ENCODE measurements at places on chromosomes 11 and 22.

- no peak for DNase-seq
These were observed 49.5 kb upstream of the ACCSL start for GRCh38 chr11:43998308-43998707.

GRCh38 chr22:29272624-29273023 lies 4.6 kb downstream of the EWSR1 start:
- no peak for DNase-seq

DNA sequence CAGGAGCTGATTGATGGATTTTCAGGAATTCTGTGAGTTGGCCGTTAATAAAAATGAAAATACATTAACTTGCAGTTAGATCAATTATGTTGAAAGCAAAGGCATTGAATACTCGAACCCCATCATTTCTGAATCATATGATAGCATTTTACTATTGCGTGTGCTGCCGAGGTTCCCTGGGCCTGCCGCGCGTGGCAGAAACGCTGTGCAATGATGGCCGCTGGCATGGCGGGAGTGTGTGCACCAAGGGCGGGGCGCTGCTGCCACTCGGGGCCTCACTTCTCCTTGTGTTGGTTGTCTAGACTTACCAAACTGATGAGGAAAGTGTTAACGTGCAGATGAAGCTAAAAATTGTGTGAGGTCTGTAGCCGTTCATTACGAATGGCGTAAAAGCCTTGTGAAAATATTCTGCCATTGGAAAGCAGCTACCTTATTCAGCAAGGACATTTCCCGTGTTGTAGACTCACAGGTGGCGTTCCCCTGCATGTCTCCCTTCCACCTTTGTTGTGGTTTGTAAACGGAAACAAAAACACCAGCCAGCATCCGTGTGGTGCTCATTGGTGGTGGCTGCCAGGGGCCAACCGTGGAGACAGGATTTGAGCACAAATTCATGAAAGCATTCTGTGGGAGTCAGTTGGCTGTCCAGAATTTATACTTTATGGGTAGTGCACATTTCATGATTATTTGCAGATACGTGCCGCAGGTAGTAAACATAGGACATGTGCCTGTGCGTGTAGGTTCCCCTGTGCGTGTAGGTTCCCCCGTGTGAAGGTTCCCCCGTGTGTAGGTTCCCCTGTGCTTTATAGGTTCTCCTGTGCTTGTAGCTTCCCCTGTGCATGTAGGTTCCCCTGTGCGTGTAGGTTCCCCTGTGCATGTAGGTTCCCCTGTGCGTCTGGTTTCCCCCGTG lies 5.9 kb upstream of the GRAMD4 start:
- DNase-seq: no peak

DNA sequence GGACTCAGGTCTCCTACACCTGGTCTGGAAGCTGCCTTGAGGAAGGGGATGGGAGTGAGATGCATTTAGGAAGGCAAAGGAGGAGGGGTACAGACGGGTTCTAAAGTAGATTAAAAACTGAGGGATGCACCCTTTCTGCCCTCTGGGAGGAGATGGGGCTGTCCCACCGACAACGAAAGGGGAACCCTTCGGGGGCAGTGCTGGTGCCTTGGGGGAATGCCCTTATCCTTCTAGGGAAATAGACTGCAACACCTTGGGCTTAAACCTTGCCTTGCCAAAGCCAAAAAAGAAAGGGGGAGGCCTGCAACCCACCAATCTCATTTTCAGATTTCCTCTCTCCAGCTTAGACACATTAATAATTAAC lies 89.8 kb downstream of the PLEKHA7 start:
- no peak for DNase-seq

DNA sequence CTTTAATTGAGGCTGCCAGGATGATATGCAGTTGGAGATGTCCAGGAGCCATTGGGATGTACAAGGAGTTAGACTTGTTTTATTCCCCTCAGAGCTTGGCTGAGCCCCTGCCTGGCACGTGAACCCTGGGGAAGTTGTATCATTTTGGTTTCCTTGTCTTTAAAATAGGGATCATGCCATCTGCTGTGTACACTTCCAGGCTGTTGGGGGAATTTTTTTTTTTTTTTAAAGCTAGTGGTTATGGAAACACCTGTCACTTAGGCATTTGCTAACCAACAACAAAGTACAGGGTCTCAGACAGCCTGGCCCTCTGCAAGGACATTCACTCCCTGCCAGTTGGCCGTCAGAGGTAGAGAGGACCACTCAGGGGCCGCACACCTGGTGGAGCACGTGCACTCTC lies 8.5 kb upstream of the RAB1B start:
- no peak for DNase-seq

DNA sequence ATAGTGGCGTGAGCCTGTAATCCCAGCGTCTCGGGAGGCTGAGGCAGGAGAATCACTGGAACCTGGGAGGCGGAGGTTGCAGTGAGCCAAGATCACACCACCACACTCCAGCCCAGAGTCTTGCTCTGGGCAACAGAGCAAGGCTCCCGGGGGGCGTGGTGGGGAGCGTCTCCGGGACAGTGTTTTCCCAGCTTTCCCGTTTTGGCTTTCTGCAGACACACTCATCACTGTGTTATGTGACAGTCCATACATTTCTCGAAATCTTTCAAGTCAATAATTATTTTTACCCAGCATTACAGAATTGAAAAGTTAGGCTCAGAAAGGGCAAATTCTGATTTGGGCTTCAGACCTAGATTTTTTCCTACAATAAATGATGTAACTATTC lies 31.7 kb downstream of the NEAT1 start:
- no peak for DNase-seq

GRCh38 chr11:21148376-21148775 lies 479.0 kb downstream of the NELL1 start:
- no peak for DNase-seq

DNA sequence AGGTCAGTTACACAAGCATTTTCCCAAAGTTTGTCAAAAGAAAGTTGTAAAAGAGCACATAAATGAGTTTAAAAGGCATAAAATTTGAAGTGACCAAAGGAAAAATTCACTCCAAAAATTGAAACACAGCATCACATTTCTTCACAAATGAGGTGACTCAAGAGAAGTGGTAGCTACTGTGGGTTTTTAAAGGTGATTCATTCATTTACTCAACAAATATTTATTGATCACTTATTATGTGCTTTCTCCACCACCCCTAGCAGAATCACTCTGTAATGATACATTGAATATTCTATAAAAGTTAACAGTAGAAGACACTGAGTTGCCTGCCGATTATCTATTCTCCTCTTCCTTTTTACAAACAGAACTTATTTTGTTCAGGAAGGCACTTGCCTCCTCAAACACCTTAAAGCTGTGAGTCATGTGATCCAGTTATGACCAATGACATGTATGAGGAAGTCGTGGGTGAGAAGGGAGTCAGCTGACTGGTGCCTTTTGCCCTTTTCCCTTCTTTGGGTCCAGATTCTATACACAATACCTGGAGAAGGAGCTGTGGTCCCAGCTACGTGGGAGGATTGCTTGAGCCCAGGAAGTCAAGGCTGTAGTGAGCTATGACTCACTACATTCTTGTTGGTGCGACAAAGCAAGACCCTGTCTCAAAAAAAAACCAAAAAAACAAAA lies 67.7 kb upstream of the CLNS1A start:
- DNase-seq: no peak

- DNase-seq: no peak
These were observed 24.7 kb downstream of the ALG9 start for GRCh38 chr11:111846636-111847035.

DNA sequence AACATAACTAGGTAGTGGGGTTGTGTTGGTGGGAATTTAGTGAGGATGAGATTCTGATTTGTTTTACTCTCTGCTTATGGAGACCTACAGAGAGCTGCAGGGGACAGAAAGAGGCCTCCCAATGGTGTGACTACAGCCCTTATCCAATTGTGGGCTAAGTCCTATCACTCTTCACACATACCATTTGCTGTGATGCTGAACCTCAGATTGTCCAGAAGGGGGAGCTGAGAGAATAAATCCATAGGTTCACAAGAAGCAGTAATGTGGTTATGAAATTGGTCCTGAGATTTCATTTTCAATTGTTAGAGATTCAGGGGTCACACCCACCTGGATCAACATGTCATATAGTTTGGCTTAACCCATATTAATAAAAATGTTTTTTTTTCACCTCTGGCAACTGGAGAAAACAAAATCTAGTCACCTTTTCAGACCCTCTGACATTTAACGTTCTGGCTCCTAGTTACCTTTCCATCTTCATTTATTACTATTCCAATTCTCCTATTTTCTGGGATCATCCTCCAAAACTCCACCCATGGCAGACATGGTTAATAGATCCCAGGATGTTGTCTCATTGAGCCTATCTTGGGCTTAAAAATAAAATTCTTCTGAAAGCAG lies 53.3 kb upstream of the PTPN5 start:
- DNase-seq: no peak

GRCh38 chr11:25529572-25529971 lies 802.4 kb upstream of the ANO3 start:
- DNase-seq: no peak

- no peak for DNase-seq
These were observed 10.3 kb downstream of the CYTH4 start for GRCh38 chr22:37292641-37293040.

DNA sequence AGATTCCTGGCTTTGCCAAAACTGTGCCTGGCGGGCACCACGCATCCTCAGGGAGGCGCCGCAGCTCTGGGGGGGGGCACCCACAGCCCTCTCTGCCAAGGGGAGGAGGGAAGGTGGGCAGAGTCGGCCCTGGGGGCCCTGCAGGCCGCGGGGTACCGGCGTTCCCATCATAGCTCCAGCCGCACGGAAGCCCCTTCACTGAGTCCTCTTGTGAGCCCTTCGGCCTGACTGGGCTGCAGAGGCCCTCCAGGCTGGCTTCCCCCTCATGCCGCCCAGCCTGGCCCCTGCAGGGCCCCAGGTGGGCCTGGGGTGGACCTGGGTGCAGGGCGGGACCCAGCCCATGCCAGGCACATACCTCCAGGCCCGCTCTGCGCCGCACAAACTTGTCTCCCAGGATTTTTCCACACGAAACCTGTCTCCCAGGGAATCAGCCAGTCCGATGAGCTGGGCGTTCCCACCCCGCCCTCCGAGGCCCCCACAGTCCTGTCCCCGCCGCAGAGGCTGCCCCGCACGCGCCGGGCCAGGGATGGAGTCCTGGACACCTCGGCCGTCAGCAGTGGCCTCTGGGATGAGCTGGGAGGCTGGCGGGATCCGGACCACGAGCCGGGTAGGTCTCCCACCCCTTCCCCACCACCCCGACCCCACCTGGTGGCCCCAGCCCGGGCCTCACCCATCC lies 1.8 kb upstream of the PKP3 start:
- DNase-seq: no peak

DNA sequence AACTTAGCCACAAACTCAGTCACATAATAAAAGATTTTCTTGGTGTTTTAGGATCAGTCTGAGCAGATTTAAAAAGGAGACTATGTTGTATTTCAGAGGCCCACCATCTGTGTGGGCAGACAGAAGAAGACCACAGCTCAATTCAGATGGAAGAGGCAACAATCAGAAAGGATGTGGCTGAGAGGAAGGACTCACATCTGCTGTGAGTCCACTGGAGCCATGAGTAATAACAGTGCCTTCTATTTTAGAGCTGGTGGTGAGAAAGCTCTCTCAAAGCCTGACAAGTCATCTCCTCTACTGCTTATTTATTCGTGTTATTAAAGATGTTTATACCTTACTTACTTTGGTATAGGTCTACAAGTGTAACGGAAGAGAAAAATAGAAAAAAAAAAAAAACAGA lies 357.2 kb downstream of the OPCML start:
- DNase-seq: no peak

GRCh38 chr11:84686716-84687115 lies 940.4 kb downstream of the DLG2 start:
- no peak for DNase-seq

DNA sequence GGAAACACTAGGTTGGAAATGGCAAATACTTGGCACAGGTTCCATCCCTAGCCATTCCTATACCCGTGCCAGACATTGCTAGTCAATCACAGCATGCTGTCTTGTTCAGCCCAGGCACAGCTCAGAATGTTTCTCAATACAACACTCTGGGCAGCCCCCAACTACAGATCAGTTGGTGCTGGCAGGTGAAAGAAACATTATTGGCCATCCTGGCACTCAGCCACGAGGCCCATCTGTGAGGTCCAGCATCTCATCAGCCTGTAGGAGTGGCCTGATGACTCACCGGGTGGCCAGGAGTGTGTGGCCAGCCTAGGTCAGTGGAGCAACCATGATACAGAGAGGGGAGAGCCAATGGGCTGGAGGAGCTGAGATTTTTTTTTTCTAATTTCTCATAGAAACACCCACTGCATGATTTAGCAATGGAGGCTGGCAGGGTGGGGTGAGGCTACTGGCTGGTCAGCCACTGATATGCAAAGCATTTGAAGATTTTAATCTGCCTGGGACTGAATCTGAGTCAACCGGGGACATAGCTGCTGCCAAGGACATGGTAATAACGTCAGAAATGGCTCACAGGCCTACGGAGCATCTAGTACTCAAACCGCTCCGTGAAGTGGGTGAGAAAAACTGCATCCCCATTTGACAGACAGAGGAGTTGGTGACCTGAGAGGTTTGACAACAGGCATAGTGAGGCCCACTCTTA lies 5.4 kb downstream of the MYO18B start:
- DNase-seq: no peak

DNA sequence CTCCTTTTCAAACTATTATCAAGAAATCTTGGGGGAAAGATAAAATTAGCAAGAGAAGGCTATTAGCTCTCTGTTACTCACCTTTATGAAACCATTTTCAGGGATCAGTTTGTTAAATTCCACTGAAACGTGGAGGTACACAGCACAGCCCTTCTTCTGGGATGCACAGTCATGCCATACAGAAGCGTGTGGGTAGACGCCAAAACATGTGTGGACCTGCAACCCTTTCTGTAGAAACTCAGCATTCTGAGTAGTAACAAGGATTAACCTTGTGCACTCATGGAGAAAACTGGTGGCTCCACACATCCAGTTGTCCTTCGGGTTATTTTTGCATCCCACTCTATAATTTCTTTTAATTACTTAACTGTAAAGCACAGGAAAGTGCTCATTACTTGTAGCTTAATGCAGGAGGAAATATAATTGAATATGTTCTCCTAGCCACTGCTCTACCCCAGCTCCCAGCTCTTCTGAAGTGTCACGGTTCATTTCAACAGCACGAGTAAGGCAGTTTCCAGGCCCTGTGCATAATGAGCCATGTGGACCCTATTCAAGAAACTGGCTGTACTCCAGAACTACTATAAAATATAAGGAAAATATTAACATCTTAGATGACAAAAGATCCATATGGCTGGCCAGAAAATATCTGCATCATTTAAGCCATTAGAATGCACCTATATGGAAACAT lies 26.1 kb downstream of the BDNF start:
- DNase-seq: no peak

GRCh38 chr22:49730656-49731055 lies 97.0 kb downstream of the BRD1 start:
- no peak for DNase-seq

Measured in stimulated activated CD8-positive, alpha-beta memory T cell treated with anti-CD3 and anti-CD28 coated beads, Interleukin-7, amount 100 ng/mL, for 24 hours (primary cell).